ENCODE measurements at places on chromosomes 12 and 14. TPM values are rescaled to one million over a fixed set of nuclear protein-coding genes. Genes with fewer than 3 reads are reported as not detected.

MYO1H gene
- 0.09 TPM for total RNA-seq

GRCh38 chr14:58397156-58397555, 1.4 kb downstream of the TOMM20L start:
- no peak for DNase-seq

DNA sequence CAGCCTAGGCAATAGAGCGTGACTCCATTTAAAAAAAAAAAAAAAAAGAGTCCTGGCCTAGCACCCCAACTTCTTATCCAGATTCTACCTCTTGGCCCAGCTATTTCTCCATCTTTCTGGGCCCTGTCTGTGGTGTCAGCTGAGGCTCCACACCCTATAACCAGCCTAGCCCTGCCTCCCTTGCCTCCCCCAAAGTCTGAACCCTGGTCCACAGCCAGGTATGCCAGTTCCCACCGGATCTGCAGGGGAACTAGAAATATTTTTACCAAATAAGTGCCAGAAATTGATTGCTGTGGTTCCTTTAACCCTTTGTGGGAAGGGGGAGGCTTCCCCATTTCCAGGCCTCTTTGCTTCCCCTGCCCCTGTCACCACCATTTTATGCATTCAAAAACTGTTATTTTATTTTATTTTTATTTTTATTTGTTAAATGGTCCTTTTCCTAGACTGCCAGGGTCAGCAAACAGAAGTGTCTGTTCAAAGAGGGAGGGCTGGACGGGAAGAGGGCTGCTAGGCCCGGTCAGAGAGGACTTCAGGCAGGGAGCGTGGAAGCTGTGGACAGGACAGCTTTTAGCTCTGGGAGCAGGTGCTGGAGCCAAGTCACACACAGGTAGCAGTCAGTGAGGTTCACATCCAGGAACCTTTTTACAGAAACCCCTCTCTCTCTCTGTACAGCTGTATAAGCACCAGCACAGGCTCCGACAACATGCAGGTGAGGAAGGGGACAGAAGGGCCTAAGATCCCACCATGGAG, 23.2 kb downstream of the TTC9 start:
- DNase-seq, result no peak

GRCh38 chr14:72291908-72292688, 359.9 kb downstream of the RGS6 start:
- peak; percentile 37 for DNase-seq

GRCh38 chr14:62015945-62016344, 253.7 kb downstream of the SNAPC1 start:
- no peak for DNase-seq

- DNase-seq, result no peak
Measured at GRCh38 chr14:103857256-103857655, 9.9 kb upstream of the PPP1R13B start.

GRCh38 chr14:101775826-101776225, 14.3 kb downstream of the PPP2R5C start:
- no peak for DNase-seq

DBX2 gene
- total RNA-seq, result 0.73 TPM

GRCh38 chr12:106598003-106598402, 15.2 kb downstream of the RFX4 start:
- DNase-seq, result no peak

GRCh38 chr14:102593825-102594137, 1.3 kb downstream of the RCOR1 start:
- DNase-seq, result peak; percentile 21

- no peak for DNase-seq
Measured at GRCh38 chr12:115095073-115095748, 411.2 kb upstream of the TBX3 start.

DNA sequence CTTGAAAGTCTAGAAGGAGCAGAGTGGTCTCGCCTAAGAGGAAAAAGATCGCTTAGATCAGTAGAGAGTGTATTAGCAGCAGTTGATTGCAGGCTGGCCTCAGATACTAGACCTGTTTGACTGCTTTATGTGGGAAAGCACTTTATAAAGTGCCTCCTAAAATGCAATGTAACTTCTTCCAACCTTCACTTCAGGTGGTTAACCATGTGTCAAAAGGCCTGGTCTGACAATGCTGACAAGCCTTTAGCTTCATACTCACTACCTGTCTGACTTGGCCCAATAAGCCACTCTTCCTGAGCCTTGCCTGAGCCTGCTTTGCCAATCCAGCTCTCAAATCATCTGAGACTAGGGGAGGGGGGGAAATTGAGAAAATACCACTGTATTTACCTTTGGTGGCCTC, 14.6 kb downstream of the MGAT4C start:
- no peak for DNase-seq

DNA sequence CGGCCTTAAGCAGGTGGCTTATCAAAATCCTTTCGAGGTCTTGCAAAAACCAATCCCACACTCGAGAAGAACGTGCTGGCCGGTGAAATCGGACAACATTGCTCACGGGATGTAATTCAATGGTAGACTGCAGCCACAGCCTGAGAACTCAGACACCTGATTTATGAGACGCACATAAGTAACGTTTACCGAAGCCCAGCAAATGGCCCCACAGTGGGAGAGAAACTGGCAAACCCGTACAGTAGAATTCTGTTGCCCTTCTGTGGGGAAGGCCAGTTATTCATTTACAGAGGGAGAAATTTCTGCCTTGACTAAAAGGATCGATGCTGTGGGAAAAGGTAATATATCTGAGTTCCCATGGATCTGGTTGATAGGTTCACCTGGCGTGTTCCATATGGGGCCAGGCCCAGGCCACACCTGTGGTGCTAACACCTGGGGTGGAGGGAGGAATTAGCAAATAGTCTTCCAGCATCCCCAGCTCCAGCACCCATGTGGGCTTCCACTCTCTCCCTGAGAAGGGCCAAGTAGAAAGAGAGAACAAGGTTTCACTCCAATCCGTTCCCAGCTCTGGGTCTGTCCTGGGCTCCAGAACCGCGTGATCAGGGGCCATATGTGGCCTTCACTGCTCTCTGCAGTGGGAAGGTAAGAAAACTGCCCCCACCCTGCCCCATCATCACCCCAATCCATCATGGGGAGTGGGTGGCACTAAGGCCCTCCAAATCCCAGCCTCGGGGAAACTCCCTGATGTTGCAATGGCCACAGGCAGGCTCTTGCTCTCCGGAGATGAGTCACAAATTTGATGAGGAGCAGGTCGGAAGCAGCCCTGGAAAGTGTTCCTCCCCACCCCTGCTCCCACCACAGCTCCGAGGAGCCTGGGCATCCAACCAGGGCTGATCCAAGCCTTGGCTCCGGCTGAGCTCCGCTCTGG, 12.7 kb downstream of the BDKRB1 start:
- peak; percentile 43 for DNase-seq

- DNase-seq, result no peak
Measured at GRCh38 chr14:94628578-94628977, 16.4 kb downstream of the SERPINA3 start.

GRCh38 chr14:96156804-96157760, 47.6 kb upstream of the BDKRB2 start:
- no peak for DNase-seq

GRCh38 chr14:51595881-51596455, 55.7 kb upstream of the FRMD6 start:
- DNase-seq, result no peak

GRCh38 chr12:106582249-106582591, 584 bp upstream of the RFX4 start:
- no peak for DNase-seq

SRRM4 gene
- total RNA-seq, result 11.8 TPM

GRCh38 chr12:78121969-78122610, 291.4 kb downstream of the NAV3 start:
- DNase-seq, result no peak

Data from cerebellum (tissue), 4 donors.